SK-N-SH (cell line): ENCODE measurements at places on chromosomes 2 and 18. TPM values are rescaled to one million over a fixed set of nuclear protein-coding genes. Genes with fewer than 3 reads are reported as not detected.
A peak's percentile ranks its signal among the peaks of the same experiment; 100 is the strongest.

DNA sequence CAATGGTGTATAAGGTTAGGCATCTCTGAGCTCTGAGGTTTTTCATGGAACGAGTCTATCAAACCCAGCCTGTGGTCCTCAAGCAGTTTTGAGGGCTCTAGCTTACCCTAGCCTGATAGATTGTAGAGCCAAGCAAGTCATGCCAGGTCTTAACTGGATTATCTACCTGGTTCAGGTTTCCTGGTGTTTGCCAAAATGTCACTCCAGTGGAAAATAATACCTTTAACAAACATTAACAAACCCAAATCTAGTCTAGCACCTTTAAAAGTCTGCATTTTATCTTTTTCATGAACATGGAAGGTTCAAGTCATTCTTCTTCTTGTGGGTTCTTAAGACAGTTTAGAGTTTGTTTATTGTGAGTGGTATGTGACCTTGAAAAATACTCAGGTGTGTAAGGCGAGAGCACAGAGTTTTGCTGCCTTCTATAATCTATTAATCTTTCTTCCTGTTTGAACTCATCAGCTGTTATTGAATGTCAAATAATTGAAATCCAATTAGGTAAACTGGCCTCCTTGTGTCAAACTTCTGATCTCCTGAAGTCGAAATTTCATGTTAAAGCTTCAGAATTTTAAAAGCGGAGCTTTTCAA, 13.4 kb upstream of the ADGRF3 start:
- no peak for DNase-seq

Gene TUBB8B
- polyA plus RNA-seq, result not detected in 2 replicates

Gene FNDC4
- polyA plus RNA-seq, result 26.5 and 27.0 TPM in 2 replicates

DNA sequence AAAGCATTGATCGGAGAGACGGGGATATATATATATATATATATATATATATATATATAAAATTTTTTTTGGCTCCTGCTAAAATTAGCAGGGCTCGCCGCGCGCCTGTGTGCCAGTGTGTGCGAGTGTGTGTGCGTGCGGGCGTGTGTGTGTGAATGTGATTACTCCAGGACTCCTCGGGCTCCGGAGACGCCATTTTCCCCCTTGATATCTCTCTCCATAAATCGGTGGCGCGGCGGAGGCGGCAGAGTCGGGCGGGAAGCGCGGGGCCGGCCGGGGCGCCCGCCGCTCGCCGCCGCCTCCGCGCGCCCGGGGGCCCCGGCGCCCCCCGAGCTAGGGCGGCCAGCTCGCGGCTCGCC, 795 bp upstream of the SETBP1 start:
- DNase-seq, result peak; percentile 82

GRCh38 chr2:36792951-36793350, 96.4 kb downstream of the VIT start:
- no peak for DNase-seq

Gene TIMM21
- 27.6 and 41.1 TPM in 2 replicates for polyA plus RNA-seq

- DNase-seq, result no peak
Measured at GRCh38 chr18:23835506-23835905, 146.3 kb downstream of the LAMA3 start.

GRCh38 chr2:122634256-122634655, 878.8 kb downstream of the TSN start:
- DNase-seq, result no peak

GRCh38 chr2:239318790-239319661, 81.8 kb downstream of the HDAC4 start:
- DNase-seq, result no peak

Gene DNAJC5G
- polyA plus RNA-seq, result 0.18 TPM in 1 of 2 replicates, not detected in the other

Gene ACOXL
- not detected in 2 replicates for polyA plus RNA-seq

DNA sequence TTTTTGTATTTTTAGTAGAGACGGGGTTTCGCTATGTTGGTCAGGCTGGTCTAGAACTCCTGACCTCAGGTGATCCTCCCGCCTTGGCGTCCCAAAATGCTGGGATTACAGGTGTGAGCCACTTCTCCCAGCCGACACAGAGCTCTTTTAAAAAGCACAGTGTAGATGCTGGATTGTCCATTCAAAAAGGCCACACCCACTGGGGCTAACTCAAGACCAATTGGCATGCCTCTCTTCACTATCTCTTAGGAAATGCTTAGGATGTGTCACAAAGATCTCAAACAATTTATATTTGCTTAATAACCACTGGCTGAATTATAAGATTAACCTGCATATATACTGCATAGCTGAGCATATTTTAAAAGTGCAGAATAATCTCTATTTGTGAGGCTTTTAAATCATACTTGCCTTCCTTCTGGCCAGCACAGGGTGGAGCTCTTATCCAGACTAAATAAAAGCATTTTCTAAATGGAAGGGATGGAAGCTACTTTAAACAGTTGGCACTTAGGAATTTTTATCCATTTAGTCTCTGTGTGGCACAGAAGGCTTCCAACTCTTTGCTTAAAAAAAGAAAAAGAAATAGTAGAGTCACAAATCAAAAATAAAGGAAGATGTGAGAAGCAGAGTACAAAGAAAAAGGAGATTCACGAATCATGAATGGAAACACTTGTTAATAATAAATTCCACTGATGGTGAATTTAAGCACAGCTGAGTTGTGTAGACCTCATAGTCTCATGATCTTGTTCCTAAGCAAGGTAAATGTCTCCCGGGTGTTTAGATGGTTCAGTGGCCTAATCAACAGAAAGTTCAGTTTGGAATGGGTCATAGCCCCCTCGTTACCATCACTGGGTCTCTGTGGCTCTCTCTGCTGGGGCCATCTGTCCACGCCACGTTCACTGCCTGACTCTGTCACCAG, 22.4 kb downstream of the CRYGD start:
- peak; percentile 62 for DNase-seq

- no peak for DNase-seq
Measured at GRCh38 chr2:205967391-205968075, 118.4 kb downstream of the INO80D start.

Gene CEBPZ
- polyA plus RNA-seq, result 9.7 and 11.6 TPM in 2 replicates

- DNase-seq, result no peak
Measured at GRCh38 chr2:146931109-146931508, 913.7 kb upstream of the ACVR2A start.

- DNase-seq, result peak; percentile 56
Measured at GRCh38 chr2:136243638-136244535, 125.9 kb upstream of the CXCR4 start.

DNA sequence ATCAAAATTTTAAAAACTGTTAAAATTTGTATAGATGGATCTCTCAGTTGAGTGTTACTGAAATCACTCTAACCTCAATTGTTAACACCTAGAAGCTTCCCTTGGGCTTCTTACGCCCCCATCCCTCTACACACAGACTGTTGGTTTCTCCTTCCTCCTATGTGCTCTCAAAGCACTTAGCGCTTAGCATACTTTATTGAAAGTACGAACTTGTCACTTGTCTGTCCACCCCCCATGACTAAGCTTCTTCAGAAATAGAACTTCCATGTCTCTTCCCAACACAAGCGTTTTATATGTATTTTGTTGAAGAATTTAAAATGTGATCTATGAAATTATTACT, 441 bp downstream of the MPHOSPH10 start:
- DNase-seq, result peak; percentile 37

GRCh38 chr18:62710417-62710816, 4.9 kb upstream of the PHLPP1 start:
- DNase-seq, result peak; percentile 11

DNA sequence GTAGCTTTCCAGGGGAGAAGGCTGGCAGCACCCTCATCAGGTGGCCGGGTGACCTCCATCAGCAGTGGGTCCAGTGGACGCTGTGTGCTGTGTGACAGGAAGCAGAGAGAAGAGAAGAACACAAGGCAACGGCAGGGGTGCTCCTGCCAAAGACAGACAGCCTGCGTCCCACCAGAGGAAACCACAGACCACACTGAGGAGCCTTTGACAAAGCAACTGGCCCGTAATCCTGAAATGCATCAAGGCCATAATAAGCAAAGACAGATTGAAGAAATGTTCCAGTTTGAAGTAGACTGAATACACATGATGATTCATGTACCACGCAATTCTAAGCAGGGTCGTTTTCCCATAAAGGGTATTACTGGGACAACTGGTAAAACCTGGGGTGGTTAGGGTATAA, 172.4 kb downstream of the FBXO15 start:
- no peak for DNase-seq

Gene TMEM163
- not detected in 2 replicates for polyA plus RNA-seq

Gene NEU2
- not detected in 2 replicates for polyA plus RNA-seq

Gene ZEB2
- 16.3 and 20.5 TPM in 2 replicates for polyA plus RNA-seq

GRCh38 chr18:79935925-79936324, 15.5 kb downstream of the SLC66A2 start:
- no peak for DNase-seq

- DNase-seq, result no peak
Measured at GRCh38 chr2:26527726-26528585, 50.0 kb upstream of the OTOF start.

GRCh38 chr2:68721482-68722101, 13.0 kb upstream of the ARHGAP25 start:
- no peak for DNase-seq

DNA sequence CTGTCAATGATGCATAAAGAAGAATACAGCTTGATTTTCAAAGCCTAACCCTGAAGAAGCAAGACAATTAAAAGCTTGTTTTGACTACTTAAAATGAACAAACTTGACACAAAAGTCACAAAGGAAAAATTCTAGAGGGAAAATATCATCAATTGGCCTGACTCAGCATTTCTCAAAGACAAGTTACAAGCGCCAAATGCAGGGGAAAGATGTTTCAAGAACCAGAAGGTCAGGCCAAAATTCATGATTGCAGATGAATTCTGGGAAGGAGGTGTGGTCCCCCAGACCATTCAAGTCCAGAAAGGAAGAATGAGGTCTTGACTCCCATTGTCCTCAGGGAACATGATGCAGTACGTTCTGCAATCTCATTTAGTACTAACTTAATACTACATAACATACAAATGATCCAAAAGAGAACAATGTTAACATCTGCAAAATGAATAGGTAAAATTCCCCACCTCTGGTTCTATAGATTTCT, 64.5 kb downstream of the FAM210A start:
- no peak for DNase-seq

- DNase-seq, result no peak
Measured at GRCh38 chr2:192137451-192137850, 57.3 kb downstream of the TMEFF2 start.

Gene ALPI
- polyA plus RNA-seq, result not detected in 2 replicates
